ENCODE measurements at places on chromosomes 7 and 10.

DNA sequence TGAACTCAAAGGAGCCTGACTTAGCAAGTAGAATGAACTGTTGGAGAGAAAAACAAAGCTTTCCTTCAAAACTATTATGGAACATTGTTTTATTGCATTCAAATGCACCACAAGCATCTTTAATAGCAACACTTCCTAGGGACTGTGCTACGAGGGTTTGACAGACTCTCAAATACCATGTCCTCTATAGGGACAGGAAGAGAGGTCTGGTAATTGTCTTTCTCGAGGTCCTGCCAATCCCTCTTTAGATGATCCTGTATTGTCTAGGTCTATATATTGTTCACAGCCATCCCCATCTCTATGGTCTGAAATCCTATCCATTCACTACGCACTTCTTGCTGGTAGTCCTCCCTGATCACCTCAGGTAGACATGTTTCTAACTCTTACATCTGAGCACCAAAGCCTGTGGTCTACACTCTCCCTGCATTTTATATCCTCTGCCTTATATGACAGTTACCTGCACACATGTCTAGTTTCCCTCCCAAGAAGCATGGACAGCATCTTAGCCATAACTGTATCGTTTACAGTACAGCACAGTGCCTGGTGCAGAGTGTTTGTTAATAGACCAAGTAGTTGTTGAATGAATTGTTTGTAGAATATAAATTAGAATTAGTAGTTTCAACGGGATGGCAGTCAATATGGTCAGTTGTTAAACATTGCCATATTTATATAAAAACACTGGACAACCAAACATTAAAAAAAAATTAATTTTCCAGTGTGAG is 21.7 kb upstream of the LRRC17 start:
- DNase-seq: no peak

GRCh38 chr7:7909376-7909775 is 59.2 kb upstream of the GLCCI1 start:
- DNase-seq: no peak

- no peak for DNase-seq
Measured at GRCh38 chr10:127738512-127739424, 1.8 kb downstream of the FOXI2 start.

GRCh38 chr10:86362586-86363183 is 3.9 kb downstream of the GRID1 start:
- no peak for DNase-seq

GRCh38 chr10:22831586-22831985 is 96.3 kb upstream of the ARMC3 start:
- no peak for DNase-seq

DNA sequence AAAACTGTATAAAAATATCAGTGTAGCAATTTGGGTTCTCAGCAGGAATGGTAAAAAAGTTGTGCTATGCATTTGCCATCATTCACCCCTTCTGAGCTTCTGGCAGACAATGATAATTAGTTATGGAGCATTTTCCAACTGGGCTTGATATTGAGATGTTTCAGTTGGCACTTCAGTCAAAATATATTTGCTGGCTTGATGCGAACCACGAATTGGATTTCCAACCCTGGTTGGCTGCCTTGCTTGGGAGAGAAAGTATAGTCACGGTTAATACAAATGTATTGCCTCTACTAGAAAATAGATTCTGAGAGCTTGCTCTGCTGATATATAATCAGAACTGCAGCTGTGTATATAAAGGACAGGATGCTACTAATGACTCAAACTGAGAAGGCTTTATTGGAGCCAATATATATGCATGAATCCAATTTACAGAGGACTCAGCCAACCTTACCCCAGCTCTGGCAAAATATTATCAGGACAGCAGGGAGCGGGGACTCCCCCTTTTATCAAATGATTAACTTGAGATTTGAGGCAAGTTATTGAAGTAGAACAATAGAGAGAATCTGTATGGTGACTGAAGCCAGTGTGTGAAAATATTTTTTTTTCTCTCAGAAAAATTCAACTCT is 219.8 kb upstream of the SMIM30 start:
- no peak for DNase-seq

- no peak for DNase-seq
Measured at GRCh38 chr10:122510736-122511135, 49.4 kb downstream of the HTRA1 start.

Data from activated naive CD4-positive, alpha-beta T cell (primary cell).